ENCODE measurements at places on chromosomes 12 and 14. TPM values are rescaled to one million over a fixed set of nuclear protein-coding genes. Genes with fewer than 3 reads are reported as not detected.

Gene EEA1
- total RNA-seq: 17.1 TPM

Gene RNF212B
- not detected for total RNA-seq

Gene ANKRD13A
- total RNA-seq: 48.6 TPM

Gene BCL2L14
- total RNA-seq: not detected

Gene GPR162
- total RNA-seq: 11.3 TPM

Gene PRIMA1
- total RNA-seq: 0.75 TPM

Gene TSPAN19
- total RNA-seq: 0.04 TPM

Gene TAS2R8
- 0.04 TPM for total RNA-seq

Gene NIN
- 38.7 TPM for total RNA-seq
